ENCODE measurements at places on chromosomes 2 and 18.

DNA sequence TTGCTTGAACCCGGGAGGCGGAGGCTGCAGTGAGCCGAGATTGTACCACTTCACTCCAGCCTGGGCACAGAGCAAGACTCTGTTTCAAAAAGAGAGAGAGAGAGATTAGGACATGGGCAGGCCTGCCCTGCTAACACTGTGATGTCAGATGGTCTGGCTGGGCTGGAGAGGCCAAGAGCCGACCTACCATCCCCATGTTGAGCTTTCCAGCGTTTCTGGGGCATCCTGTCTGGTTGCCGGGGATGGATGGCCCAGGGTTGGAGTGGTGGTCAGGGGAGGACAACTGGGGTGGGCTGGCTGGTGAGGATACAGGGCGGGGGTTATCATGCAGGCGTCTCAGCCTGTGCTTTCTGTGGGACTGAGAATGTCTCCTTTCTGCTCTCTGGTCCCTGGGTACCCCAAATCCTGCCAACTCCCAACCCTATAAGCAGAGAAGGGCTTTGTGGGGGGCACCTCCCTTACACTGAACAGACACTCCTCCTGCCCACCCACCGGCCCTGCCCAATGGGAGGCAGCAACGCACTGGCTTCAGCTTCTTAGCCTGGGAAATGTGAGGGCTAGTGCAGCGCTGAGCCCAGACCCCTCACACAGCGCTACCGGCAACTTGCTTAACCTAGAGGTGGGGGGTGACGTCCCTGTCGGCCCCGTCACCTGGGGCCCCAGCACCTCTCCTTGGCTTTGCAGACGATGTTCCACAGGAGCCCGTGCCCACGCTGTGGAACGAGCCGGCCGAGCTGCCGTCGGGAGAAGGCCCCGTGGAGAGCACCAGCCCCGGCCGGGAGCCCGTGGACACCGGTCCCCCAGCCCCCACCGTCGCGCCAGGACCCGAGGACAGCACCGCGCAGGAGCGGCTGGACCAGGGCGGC, 5.4 kb downstream of the SNORC start:
- DNase-seq, result no peak

GRCh38 chr2:7940723-7941122, 741.1 kb upstream of the ID2 start:
- no peak for DNase-seq

- DNase-seq, result no peak
These were observed 103.2 kb downstream of the VAPA start for GRCh38 chr18:10017043-10017442.

- no peak for DNase-seq
These were observed 177.4 kb downstream of the PARD3B start for GRCh38 chr2:204722691-204723090.

Measured in CD4-positive, alpha-beta T cell treated with Interleukin-21 for 1 hour (primary cell).